Activated B cell treated with CpG ODN at 0.5 μM for 24 hours (primary cell): ENCODE measurements at places on chromosomes 3 and 15.
A peak's percentile ranks its signal among the peaks of the same experiment; 100 is the strongest.

GRCh38 chr3:105579439-105579838 is 212.7 kb downstream of the ALCAM start:
- DNase-seq: no peak

DNA sequence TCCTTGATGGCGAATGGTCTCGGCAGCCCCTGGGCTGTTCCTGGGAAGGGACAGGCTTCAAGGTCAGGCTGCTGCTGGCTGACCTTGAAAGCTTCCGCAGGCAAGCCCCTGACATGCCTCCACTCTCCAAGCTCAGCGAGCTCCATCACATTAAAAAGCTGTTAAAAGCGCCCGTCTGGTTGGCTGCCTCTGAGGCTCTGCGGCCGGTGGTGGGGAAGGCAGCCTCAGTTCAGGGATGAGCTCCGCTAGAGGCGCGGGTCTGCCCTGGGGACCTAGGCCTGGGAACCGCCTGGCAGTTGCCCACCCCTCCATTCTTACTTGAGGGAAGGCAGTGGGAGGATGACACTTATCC is 103.8 kb downstream of the LINGO1 start:
- no peak for DNase-seq

DNA sequence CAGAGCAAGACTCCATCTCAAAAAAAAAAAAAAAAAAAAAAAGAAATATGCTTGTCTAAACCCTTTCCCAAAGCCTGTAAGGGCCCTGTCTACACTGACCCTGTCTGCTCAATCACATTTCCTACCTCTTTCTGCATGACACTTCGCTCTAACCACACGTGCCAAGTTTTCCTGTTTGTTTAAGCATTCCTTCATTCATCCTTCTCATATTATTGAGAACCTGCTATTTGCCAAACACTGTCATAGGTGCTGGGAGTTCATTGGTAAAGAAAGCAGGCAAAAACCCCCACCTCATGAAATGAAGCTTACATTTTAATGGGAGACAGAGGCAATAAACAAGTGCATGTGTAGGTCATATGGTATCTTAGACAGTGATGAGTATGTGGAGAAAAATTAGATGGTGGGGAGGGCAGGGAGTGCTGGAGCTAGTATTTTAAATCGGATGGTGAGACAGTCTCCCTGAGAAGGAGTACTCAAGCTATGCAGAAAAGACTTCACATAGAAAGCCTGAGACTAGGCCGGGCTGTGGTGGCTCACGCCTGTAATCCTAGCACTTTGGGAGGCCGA is 48.0 kb downstream of the B3GNT5 start:
- no peak for DNase-seq

- no peak for DNase-seq
Measured at GRCh38 chr3:171944118-171945016, 95.0 kb upstream of the FNDC3B start.

DNA sequence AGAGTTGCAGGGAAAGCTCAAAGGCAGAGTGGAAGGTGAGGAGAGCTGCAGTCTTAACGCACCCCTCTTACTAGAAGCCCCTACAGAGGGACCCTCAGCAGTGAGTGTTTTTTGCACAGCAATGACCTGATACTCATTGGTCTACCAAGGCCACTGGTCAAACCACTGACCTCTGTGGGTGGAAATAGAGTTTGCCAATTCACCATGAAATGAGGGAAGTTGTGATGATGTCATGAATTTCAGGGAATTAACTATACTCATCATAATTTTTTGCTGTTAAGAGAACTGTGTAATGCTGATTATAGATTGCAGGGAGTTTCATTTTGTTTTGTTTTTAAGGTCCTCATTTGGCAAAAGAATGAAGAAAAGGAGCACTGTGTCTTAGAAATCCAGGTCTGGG is 101.7 kb upstream of the SMAD3 start:
- no peak for DNase-seq

- no peak for DNase-seq
Measured at GRCh38 chr3:183490211-183490601, 61.8 kb upstream of the MCF2L2 start.

GRCh38 chr3:38138349-38139190 is at the start of gene MYD88:
TSS of gene MYD88 (plus strand) at chr3:38138661. CDS start at chr3:38138701, 40 bp downstream.
- peak; percentile 84 for DNase-seq

- DNase-seq: peak; percentile 14
Measured at GRCh38 chr3:42492508-42493080, 9.8 kb upstream of the VIPR1 start.

- no peak for DNase-seq
Measured at GRCh38 chr3:165503825-165504224, 307.6 kb upstream of the SLITRK3 start.

- DNase-seq: peak; percentile 61
Measured at GRCh38 chr15:74635228-74635627, 19.6 kb downstream of the CLK3 start.

DNA sequence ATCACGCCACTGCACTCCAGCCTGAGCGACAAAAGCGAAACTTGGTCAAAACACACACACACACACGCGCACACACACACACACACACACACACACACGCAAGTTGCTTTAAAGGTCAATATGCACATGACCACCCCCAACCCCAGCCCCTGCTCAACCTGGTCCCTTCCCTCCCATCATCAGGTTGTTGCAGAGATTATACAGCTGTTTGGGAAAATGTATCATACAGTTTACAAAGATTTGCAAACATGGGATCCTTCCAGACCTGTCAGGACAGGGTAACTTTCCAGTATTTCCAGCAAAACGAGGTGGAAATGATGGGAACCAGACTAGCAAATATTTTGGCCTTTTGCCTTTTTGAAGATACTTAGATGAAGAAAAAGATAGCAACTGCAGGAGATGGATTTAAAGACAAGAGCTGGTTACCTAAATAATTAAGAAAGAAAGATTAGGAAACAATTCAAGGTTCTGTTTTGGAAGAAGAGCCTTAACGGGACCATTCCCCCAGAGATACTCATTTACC is 80.2 kb downstream of the TNIK start:
- no peak for DNase-seq

- DNase-seq: no peak
Measured at GRCh38 chr15:68480296-68480695, 48.3 kb upstream of the ITGA11 start.

DNA sequence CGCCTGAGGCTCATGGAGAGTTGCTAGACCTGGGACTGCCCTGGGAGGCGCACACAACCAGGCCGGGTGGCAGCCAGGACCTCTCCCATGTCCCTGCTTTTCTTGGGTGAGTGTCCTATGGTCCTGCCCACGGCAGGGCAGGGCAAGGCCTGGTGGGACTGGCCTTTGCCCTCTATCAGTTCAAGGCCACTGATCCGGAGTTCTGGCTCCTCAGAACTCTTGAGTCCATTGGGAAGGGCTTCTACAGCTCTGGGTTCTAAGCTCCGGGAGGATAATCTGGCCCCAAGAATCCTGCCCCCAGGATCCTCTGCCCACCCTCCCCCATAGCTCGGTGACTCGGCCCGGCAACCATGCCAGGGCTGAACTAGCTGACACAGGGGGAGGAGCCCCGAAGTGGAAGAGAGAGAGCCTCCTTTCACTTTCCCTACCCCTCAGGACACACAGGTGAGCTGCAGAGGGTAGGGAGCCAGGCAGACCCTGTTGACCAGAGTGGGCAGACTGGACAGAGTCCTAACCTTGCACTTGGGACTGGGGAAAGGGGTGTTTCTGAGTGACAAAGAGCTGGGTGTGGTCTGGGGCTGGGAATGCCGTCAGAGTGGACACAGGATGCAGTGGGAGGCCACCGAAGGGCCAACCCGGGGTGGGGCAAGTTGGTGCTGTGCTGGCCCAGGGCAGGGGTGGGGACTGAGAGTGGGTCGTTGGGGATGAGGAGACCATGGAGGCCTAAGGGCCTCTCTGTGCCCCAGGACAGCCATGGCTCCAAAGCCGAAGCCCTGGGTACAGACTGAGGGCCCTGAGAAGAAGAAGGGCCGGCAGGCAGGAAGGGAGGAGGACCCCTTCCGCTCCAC is 664 bp downstream of the PARP3 start:
- peak; percentile 34 for DNase-seq

DNA sequence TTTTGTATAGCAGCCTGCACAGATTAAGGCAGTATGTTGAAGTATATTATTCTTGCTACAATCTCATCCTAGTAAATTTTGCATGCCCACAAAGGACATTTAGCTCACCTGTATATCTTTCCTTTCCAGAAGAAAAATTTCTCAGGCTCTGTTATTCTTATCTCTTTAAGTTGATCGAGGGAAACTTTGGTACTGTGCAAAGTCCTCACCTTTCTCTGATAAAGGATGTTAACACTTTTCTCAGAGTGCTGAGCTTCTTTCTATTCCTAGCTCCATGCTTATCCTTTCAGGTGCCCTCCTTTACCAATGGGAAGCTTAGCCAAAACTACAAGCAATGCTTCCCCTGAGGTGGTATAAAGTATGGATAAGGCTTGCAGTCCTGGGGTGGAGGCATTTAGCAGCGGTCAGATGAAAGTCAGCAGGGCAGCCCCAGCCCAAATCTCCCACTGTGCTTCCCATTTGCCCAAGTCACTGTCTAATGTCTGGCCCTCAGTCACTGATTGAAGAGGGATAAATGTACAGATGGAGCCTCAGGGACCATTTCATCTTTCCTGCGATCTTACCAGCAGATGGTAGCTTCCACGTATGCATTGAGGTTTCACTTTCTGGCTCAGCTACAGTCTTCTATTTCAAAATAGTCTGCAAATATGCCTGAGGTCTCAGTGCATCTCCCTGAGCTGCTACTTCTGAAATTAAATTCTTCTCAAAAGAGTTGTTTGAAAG is 127.8 kb upstream of the P2RY1 start:
- DNase-seq: no peak

DNA sequence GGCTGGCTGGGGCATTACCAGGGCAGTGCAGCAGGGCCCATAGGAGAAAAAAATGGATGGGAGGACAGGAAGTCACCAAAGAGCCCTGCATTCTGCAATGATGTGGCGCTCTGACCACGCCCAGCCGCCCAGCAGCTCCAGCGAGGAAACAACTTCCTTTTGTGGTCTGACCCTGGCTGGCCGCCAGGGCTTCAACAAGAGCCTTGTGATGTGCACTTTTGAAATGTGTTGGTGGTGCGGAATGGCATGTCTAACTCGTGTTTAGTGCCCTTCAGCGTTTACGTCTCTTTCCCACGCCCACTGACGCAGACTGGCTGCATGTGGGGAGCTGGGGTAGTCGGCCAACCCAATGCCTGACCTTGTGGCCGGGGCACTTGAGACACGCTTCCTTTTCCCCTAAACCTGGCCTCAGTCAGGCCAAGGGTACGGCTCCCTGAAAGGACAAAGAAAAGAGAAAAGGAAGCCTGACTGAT is 81.9 kb upstream of the CTNNB1 start:
- peak; percentile 24 for DNase-seq

DNA sequence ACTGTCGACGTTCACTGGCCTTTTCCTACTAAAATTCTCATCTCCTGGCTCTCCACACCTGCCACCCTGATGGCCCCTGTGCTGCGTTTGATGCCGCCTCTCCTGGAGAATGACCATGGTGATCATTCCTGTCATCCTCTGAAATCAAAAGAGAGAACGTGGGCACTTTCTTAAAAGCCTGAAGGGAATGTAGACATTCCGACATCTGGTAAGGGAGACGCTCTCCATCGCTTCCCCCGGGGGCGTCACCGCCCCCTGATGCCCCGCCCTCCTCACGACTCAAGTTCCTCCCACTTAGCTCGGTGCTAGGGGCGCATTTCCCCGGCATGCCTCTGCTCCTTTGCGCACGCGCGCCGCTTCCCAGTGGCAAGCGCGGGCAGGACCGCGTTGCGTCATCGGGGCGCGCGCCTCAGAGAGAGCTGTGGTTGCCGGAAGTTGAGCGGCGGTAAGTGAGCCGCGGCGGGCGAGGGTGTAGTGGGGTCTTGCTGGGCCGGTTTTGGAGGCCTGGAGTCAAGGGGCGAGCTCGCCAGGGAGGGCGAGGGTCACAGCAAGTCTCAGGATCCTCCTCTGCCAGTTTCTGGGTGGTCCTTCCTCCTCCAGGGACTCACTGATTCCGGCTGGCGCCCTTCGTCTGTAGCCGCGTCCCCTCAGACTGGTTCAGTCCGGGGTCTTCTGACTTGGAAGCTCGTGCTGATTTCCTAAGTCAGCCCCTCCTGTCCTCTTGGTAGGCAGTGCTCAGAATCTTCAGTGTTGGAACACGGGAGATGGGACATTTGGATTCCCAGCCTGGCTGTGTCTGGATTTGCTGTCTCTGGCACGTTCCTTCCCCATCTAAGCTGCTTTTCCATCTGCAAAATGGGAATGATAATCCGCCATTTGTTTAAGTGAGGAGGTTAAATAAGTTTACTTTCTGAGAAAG is at the start of gene ATG7:
Gene ATG7 (plus strand): TSS at position 412 of the 919 bp plus-strand sequence. CDS start 26,299 bp downstream, outside the sequence.
- peak; percentile 97 for DNase-seq

- peak; percentile 42 for DNase-seq
Measured at GRCh38 chr15:31440754-31441311, 114.2 kb downstream of the KLF13 start.

GRCh38 chr3:176814285-176814684 is 383.0 kb downstream of the TBL1XR1 start:
- no peak for DNase-seq

GRCh38 chr3:188200481-188200880 is 46.5 kb downstream of the LPP start:
- no peak for DNase-seq

DNA sequence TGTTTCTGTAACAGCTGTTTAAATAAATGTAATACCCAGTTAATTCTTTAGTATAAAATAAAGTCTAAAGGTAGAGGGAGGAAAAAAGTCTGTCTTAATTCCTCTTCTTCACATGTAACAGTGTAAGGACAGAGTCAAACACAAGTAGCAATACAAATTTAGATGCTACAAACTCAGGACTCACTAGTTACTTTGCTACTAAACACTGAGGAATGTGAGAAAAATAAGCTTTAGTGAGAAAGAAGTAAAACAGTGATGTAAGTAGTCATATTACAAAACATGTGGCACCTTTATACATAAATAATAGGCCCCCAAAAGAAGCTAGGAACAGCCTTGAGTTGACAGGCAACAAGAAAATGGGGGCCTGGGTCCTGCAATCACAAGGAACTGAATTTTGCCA is 113.0 kb downstream of the TBC1D5 start:
- no peak for DNase-seq

DNA sequence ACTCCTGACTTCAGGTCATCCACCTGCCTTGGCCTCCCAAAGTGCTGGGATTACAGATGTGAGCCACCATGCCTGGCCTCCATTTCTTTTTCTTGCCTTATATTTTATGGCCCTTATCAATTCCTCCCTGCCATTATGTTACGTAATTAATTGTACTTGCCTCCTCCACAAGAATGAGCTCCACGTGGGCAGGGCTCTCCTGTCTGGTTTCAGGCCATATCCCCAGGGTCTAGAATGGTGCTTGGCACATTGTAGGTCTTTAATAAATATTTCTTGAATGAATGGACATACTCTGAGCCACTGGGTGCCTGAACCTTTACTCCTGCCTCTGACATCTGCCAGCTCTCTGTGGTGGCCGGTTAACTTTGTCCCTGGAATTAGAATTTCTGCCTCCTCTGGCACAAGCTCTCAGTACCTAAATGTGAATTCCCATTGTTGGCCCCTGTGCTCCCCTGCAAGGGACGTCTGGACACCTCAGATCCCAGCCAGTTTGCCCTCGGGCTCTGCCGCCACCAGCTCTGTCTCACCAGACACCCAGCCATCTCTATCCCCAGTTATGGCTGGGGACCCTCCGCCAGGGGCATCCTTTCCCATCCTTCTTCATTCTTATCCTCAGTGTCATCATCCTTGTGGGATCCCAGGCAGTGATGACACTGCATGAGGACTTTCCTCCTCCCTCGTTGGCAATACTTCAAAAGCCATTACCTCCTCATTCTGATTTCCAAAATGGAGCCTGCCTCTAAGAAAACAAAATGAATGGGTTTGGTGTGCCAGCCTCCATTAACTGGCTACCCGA is 165.6 kb upstream of the SMAD3 start:
- DNase-seq: no peak

GRCh38 chr3:169218314-169218983 is 445.1 kb downstream of the MECOM start:
- DNase-seq: no peak
